ENCODE measurements at places on chromosomes 1 and 21.

DNA sequence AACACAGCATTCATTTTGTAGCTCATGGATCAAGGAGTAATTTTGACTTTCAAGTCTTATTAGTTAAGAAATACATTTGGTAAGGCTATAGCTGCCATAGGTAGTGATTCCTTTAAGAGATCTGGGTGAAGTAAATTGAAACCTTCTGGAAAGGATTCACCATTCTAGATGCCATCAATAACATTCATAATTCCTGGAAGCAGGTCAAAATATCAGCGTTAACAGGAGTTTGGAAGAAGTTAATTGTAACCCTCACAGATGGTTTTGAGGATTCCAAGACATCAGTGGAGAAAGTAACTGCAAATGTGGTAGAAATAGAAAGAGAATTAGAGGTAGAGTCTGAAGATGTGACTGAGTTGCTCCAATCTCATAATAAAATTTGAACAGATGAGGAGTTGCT, 216.6 kb downstream of the GREM2 start:
- DNase-seq, result no peak

GRCh38 chr1:50271968-50272578, 151.2 kb downstream of the DMRTA2 start:
- peak; percentile 43 for DNase-seq

DNA sequence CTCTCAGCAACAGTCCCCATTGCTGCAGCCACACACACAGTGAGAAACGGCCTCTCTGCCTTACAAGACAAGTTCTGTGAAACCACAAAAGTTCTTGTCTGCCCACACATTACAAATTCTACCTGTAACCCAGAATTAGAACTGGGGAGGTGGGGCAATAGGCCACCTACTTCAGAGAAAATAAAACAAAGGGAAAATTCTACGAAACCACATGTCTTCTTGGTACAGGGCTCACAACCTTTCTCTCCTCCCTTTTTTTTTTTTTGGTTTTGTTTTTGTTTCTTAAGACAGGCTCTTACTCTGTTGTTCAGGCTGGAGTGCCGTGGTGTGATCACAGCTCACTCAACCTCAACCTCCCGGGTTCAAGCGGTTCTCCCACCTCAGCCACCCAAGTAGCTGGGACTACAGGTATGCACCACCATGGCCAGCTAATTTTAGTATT, 30.2 kb downstream of the LPAR3 start:
- peak; percentile 74 for DNase-seq

DNA sequence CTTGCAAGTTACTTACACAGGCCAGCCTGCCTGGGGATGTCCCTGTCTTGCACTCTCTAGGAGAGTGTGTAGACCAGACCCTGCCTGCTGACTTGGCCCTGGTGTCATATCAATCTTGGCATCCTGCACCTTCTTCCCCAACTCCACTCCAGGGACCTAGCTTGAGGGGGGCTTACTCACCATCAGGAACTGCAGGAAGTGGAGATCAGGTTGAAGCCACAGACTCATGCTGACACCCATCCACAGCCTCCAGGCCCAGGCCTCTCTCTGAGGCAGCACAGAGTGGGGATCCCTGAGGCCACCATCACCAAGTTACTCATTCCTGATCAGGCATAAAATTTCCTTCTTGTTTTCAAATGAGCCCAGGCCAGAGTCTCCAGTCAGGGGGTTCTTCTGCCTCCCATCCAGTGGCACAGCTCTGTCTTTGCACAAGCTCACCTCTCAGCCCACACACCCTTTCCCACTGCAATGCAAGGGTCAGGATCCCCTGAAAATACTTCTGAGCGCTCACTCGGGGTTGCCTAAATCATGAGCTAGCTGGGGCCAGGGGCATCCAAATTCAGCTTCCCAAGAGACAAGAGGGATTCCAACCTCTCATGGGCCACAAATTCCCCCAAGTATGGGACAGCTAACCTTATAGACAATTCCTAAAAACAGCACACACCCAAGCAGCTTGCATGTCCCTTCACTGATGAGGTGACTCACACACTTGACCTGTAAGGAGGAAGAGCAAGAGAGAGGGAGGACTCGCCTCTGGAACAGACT, 33.5 kb downstream of the CSMD2 start:
- DNase-seq, result no peak

GRCh38 chr1:161051219-161051618, 5.4 kb upstream of the USF1 start:
- DNase-seq, result no peak

DNA sequence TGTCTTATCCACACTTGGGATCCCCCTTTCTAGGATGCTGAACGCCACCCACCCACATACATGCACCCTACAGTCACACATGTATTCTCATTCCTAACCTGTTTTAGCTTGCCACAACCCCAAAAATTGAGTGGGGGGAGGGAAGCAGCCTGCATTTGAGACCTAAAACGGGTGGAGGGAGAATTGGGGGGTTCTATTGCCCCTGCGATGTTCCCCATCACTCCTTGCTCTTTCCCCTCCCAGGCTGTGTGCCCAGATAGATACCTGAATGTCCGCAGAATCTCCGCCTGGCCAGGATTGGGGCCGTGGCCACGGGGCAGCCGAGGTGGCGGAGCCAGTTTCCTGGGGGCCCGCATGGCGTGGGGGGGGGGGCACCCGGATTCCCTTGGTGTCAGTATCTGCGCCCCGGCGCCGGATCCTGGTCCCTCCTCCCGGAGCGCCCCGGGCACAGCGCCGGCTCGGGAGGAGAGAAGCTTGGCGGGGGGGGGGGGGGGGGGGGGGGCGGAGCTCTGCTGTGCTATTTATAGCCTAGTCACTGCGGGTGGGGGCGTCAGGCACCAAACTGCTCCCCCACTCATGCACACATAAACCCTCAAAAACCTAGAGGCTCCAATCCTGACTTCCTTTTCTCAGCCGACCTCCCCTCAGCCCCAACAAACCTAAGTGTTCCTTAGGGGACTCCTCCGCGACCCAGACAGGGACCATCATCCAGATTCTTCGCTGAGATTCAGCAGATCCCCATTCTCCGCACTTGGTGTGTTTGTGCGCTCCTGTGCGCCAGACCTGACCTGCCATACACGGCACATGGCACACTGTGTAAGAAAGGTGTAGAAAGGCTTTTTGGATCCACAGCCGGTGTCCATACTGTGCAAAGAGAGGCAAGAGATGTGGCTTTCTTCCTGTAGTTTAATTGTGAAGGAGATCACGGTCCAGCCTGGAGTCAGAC, 1.9 kb downstream of the ANKRD34A start:
- peak; percentile 51 for DNase-seq

DNA sequence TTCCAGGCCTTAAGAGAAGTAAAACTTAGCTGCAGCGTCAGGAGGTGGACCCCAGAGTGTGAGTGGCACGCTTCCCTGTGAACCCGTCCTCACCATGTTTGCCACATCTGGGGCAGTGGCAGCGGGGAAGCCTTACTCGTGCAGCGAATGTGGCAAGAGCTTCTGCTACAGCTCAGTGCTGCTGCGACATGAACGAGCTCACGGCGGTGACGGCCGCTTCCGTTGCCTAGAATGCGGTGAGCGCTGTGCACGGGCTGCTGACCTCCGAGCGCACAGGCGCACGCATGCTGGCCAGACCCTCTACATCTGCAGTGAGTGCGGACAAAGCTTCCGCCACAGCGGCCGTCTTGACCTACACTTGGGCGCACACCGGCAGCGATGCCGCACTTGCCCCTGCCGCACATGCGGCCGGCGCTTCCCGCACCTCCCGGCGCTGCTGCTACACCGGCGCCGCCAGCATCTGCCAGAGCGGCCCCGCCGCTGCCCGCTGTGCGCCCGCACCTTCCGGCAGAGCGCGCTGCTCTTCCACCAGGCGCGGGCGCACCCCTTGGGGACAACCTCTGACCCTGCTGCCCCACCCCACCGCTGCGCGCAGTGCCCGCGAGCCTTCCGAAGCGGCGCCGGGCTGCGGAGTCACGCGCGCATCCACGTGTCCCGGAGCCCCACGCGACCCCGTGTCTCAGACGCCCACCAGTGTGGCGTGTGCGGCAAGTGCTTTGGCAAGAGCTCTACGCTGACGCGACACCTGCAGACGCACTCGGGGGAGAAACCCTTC, 9.3 kb downstream of the ZNF672 start:
- peak; percentile 37 for DNase-seq

- no peak for DNase-seq
These were observed 37.3 kb upstream of the F3 start for GRCh38 chr1:94578856-94579255.

DNA sequence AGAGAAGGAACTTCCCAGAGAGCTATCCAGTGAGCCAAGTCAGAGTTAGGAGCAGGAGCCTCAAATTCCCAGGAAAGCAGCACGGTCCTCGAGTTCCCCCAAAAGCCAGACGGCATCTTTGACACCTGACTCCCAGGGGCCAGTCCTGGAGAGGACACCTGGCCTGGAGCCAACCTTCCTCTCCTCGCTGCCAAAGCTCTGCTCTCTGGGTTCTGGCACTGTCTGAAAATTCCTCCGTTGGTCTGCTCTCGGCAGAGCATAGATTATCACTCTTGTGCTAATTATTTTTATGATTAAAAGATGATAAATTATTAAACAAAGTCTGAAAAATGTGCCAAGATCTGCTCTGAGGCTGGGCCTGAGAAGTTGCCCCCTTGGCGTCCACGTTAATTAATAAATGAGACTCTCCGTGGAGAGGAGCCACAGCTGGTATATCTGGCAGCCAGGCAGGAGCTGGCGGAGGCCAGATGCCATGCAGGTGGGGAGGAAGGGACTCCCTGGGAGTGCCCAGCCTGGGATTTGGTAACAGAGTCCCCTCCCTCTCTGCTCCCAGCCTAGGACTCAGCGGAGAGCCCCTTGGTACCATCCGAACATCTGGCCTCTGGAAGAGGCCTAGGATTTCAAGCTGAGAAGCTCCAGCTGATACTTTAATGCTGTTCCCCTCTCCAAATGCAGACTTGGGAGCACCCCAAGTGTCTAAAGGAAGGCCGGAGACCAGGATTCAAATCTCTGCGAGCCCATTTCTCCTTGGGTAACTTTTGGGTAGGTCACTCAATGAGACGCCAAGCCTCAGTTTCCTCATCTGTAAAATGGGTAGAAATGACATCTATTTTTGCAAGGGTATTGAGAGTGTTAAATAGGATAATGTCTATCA, 163.7 kb upstream of the POU3F1 start:
- DNase-seq, result no peak

GRCh38 chr1:247300491-247301175, 31.0 kb downstream of the ZNF496 start:
- no peak for DNase-seq

DNA sequence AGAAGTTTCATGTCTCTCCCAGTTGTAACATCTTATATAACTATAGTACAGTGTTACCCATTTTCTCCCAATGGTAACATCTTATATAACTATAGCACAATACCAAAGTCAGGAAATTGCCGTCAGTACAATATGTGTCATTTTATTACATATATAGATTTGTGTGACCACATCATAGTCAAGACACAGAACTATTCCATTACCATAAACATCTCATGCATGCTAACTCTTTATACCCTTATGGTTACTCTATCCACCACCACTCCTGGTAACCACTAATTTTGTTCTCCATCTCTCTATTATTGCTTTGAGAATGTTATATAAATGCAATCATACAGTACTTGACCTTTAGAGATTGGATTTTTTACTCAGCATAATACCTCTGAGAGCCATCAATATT, 120.7 kb downstream of the BACH1 start:
- no peak for DNase-seq

- DNase-seq, result no peak
These were observed 205.0 kb downstream of the HMCN1 start for GRCh38 chr1:185939142-185939541.

DNA sequence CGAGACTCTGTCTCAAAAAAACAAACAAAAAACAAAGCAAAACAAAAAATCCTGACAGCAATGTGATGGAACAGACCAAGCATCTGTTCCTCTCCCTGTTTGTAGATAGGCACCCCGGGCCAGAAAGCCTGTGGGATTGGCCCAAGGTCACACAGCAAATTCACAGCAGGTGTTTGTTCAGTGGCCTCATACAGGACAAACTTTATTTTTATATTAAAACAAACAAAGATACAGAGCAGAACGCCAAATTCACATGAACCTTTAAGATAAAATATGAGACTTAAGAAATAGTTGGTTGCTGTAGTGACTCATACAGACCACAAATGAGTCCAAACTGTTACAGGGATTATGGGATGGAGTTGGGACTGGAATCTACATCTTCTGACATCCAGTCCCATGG, 2.3 kb upstream of the CELA2A start:
- DNase-seq, result no peak

DNA sequence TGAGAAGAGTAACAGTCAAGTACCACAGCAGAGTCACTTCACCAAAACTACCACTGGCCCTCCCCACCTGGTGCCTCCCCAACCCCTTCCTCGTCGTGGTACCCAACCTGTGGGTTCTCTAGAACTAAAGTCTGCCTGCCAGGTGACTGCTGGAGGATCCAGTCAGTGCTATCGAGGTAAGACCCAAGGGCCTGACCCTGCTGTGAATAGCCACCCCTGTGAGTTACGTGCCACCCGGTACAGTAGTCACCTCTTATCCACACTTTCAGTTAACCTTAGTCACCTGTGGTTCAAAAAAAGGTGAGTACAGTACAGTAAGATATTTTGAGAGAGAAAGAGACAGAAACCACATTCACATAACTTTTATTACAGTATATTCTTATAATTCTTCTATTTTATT, 16.5 kb downstream of the TTF2 start:
- no peak for DNase-seq

GRCh38 chr1:246856371-246856770, 75.4 kb downstream of the AHCTF1 start:
- no peak for DNase-seq

DNA sequence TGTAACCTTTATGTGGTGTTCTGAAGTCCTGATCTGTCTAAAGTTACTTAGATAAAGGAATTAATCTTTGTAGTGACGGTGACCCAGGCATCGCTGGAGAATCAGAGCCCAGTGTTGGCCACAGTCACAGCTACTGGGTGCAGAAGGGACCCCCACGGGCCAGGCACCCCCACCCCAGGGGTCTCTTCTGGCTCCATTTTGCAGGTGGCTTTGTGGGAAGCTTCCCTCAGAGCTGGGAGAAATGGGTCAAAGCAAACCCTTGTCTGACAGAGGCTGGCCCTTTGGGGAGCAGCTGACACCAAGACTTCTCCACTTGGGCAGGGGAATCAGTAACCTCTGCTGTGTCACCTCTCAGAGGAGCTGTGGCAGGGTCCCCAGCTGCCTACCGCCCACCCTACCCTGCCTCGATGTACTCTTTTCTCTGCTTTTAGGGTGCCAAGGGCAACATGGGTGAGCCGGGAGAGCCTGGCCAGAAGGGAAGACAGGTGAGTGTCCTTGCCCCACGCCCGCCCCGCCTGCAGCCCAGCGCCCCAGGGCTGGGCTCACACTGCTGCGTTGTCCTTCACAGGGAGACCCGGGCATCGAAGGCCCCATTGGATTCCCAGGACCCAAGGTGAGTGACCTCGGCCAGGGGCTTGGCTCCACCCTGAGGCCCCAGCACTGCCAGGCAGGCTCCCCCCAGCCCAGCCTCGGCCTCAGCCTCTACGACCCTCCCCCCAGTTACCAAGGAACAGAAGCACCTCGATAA, 17.7 kb downstream of the COL6A2 start:
- DNase-seq, result no peak

DNA sequence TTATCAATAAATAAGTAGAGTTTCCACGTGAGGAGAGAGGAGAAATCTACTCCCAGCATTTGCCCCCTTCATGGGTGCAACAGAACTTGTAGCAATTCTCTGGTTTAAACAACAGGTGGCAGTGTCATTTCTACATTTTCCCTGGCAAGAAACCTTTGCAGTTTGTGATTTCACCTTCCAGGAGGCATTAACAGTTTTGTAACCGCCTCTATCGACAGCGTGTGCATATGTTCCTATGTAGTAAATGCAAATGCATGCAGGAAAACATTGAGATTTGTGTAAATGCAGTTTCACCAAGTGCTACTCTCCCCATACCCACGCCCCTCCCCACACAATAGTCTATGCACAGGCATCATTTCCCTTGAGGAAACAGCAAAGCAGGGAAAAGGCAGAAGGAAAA, 494.7 kb downstream of the SMYD3 start:
- no peak for DNase-seq

GRCh38 chr1:157262891-157263290, 124.7 kb upstream of the ETV3 start:
- DNase-seq, result no peak
